ENCODE measurements at places on chromosomes 1 and 21.
A peak's percentile ranks its signal among the peaks of the same experiment; 100 is the strongest.

DNA sequence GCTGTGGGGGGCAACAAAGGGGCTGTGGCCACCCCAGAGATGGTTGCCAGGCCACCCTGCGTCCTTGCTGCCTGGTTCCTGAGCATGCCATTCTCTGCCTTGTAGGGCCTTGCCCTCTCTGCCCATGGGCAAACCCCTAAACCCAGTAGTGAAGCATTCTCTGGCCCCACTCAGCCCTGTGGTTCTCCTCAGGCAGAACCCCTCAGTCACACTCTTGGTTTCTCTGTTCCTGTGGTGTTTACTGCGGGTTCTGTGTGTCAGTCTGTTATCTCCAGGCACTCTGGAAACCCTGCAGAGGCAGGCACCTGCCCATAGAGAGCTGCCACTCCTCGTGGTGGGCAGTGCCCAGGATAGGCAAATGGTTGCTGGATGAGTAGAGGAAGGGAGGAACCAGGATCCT is 41.1 kb upstream of the IL19 start:
- peak; percentile 22 for ATAC-seq

DNA sequence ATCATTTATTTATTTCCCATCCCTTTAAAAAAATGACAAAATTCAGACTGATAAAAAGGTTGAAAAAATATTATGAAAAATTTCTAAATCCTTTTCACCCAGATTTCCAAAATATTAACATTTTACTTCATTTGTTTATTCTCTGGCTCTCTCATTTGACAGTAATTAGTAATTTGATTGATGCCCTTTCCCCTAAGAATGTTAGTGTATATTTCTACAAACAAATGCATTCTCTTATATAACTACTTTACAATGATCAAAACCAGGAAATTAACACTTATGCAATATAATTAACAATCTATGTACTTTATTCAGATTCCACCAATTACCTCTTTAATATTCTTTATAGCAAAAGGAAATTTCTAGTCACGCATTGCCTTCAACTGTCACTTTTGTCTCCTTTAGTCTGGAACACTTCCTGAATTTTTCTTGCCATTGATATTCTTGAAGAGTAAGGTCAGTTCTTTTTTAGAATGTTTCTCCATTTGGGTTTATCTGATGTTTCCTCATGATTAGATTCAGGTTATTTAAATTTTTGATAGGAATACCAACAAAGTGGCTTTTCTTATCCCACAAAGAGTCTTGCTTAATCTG is 3.9 kb downstream of the CD53 start:
- no peak for ATAC-seq

DNA sequence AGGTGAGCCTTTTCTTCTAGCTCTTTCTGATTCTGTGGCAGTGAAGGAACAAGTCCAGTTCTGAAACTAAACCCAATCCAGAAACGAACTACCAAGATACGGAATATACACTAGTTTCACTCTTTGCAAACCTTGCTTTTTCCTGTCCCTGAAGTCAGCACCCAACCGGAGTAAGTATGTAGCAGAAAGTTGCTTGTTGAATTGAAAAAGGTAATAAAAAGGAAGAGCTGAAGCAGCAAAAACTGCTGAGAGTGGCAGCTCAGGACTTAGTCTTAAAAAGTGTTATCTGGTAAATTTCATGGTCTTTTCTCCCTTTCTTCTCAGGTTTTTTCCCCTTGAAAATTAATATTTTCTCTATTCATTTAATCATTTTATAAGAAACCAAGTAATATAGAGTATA is 9.4 kb upstream of the NT5C1A start:
- ATAC-seq: no peak

GRCh38 chr1:205285381-205286101 is 36.0 kb downstream of the NUAK2 start:
- ATAC-seq: peak; percentile 59

- peak; percentile 49 for ATAC-seq
These were observed 4.1 kb downstream of the ZC3H12A start for GRCh38 chr1:37478451-37478881.

- ATAC-seq: no peak
These were observed 51.0 kb upstream of the ERRFI1 start for GRCh38 chr1:8077120-8077573.

GRCh38 chr1:50418600-50419109 is 4.6 kb downstream of the DMRTA2 start:
- ATAC-seq: no peak

- ATAC-seq: no peak
These were observed 28.4 kb downstream of the TRIM33 start for GRCh38 chr1:114482585-114482984.

DNA sequence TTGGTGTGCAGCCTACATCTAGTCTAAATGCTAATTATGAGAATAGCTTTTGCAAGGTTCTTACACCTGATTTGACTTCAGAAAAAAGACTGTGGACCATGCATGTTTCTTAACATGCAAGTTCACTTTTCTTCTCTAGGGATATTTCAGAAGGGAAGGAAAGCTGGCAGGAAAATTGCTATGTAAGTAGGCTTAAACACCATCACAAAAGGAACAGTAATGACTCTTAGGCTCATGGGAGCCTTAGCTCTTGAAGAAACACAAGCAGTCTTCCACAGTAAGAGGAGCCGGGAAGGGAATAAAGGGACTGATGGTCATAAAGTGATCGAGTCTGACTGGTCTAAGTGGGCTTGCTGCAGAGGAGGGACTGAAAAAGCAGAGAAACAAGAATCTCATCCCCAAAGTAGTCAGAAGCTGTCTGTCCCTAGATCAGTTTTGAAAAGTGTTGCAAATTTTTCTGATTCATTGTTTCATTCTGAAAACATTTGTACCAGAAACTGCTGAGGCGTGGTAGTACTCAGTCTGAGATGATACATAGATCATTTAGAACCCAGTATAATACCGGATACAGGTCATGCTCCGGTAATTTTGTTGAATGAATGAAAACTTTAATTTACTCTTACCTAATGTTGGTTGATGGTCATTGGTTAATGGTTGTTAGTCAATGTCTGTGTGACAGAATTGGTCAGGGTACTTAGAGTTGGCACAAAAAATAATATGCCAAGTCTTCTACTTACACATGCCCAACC is 40.9 kb downstream of the SMYD2 start:
- peak; percentile 80 for ATAC-seq

GRCh38 chr1:96804648-96805047 is 83.1 kb downstream of the PTBP2 start:
- ATAC-seq: no peak

- no peak for ATAC-seq
These were observed 23.0 kb downstream of the VAMP4 start for GRCh38 chr1:171718848-171719247.

DNA sequence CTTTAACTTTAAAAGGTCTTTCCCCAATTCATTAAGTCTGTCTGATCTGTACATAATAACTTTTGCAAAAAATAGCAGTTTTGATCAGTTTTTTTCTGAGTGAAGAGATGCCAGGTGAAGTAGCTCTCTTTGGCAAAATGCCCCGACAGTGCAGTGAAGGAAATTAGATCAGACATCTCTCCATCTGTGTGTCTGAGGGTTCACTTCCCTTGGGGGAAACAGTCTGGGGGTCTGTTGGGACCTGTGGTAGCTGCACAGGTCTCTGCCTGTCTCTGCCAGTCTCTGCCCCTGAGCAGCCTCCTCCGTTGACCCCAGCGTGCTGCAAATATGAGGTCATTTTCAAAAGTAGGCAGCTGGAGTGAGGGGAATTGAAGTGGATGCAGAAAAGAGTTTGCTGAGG is 54.5 kb downstream of the TBCE start:
- ATAC-seq: no peak

GRCh38 chr1:21763236-21763635 is 19.7 kb downstream of the USP48 start:
- ATAC-seq: no peak

DNA sequence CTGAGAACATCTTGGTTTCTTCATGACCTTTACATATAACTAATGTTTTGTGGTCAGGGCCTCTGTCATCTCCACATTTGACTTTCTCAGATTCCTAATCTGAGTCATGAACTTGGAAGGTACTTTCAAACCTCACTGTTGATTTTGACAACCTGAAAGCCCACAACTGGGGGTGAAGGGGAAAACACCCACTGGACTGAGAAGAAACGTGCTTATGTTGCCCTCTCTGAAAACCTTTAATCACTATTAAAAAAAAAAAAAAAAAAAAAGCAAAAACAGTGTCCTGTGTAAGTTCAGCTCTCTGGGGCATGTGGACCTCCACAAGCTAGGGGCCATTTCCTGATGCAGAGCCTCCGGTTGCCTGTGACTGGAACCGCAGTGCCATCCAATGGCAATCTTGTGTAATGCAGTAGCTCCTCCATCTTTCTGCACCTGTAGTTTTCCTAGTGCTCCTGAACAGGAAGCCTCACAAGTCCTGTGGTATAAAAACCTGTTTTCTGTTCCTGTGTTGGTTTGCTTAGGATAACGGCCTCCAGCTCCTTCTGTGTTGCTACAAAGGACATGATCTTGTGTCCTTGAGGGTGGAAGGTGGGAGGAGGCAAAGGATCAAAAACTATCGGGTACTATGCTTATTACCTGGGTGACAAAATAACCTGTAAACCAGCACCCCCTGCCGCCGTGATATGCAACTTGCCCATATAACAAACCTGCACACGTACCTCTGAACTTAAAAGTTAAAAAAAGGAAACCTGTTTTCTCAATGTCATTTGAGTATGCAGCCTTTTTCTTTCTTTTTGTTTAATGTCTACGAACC is 124.5 kb downstream of the ZNF648 start:
- peak; percentile 82 for ATAC-seq

DNA sequence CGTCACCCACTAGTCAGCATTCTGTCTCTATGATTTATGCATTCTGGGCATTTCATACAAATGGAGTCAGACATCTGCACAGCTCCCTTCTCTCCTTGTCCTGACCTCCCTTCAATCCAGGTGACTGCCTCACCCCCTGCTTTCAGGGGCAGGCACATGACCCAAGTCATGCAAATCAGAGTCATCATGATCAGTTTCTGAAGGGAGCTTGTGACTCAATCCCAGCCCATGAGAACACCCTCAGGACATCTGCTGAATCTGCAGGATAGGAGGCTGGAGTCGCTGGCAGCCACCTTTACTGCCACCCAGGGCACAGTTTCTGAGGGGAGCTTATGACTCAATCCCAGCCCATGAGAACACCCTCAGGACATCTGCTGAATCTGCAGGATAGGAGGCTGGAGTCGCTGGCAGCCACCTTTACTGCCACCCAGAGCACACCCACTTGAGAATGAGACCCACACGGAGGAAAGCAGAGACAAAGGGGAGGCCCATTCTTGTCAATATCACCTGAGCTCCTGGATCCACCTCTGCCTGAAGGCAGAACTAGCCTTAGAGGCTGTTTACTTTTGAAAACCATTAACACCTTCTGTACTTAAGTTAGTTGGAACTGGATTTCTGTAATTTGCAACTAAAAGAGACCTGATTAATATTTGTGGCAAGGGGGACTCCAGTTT is 62.3 kb upstream of the SLC25A33 start:
- peak; percentile 88 for ATAC-seq

- ATAC-seq: no peak
These were observed 16.2 kb upstream of the MARK1 start for GRCh38 chr1:220511785-220512184.

- no peak for ATAC-seq
These were observed 30.5 kb downstream of the BATF3 start for GRCh38 chr1:212669102-212669501.

DNA sequence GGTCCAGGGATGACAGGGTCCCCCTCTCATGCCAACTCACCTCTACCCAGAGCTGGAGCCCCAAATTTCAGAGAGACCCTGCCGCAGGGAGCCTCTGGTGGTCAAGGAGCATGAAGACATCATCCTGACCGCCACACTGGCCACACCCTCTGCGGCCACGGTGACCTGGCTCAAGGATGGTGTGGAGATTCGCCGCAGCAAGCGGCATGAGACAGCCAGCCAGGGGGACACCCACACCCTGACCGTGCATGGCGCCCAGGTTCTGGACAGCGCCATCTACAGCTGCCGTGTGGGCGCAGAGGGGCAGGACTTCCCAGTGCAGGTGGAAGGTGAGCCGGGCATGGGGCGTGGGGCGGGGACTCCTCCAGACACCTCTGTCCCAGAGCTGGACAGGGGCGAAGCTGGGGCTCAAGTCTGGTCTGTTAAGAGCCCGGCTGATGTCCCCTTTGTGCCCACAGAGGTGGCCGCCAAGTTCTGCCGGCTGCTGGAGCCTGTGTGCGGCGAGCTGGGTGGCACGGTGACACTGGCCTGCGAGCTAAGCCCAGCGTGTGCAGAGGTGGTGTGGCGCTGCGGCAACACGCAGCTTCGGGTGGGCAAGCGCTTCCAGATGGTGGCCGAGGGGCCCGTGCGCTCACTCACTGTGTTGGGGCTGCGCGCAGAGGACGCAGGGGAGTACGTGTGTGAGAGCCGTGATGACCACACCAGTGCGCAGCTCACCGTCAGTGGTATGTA is 66.0 kb downstream of the OBSCN start:
- ATAC-seq: no peak

DNA sequence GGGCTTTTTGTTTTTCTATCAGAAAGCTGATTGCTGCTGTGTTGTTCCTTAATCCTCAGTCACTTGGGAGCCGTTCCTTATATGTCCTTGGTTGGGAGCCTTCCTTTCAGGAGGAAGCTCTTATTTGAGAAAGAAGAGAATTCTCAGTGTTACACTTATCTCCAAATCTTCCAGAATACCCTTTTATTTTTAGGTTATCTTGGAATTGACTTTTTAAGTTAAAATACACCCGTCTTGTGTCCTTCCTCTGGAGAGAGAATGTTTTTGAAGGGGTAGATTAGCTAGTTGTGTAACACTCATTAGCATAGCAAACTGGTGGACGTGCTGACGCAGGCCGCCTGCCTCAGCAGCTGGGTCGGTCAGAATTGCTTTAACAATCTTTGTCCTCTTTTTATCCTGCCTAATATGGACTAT is 42.1 kb downstream of the LRRC8B start:
- ATAC-seq: no peak

GRCh38 chr1:169733924-169734323 is at the start of gene SELE:
Gene SELE, minus strand, starts transcription at chr1:169734079. Its CDS starts 467 bp downstream, at chr1:169733612.
- no peak for ATAC-seq

GRCh38 chr1:100152271-100152670 is 19.3 kb downstream of the TRMT13 start:
- ATAC-seq: peak; percentile 32

DNA sequence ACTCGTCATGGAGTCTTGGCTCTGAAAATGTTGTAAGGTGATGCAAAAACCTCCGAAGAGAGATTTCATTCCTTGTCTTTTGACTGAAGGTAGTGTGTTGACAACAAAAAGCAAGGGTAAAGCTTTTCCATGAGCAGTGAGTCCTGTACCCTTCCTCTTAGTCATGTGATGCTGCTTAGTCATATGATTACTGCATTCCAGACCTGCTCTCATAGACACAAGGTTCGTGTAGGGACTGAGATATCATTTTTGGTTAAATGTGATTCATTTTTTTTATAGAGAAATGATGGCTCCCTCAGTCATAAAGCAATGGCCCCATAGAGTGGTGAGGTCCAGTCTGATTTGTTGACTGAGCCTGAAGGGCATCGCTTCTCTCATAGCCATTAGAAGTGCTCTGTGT is 9.2 kb downstream of the KCNJ6 start:
- ATAC-seq: no peak

GRCh38 chr1:229101011-229101871 is 169.7 kb upstream of the RAB4A start:
- no peak for ATAC-seq

Measured in activated T-helper 17 cell treated with anti-CD3 and anti-CD28 coated beads, Interleukin-2, amount 50 U/mL, for 72 hours (primary cell).